ENCODE measurements at places on chromosomes 12 and 14.

DNA sequence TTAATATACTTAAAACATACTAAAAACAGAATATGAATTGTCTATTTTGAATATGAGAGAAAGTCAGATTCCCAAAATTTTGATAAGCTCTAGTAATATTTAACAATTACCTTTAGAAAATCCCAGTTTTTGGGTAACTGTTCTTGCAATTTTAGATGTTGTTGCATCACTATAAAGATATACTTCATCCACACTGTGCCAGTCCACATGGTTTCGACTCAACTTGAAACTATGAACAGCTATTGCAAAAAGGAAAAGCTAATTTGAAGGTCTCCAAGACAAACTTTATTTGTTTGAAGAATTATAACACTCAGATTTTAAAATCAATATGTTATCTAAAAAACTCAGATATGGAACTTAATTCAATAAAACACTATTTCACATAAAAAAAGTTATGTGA is 59.9 kb downstream of the DDHD1 start:
- DNase-seq: no peak

- no peak for DNase-seq
Measured at GRCh38 chr12:3988519-3989217, 115.5 kb upstream of the PARP11 start.

- DNase-seq: no peak
Measured at GRCh38 chr12:25401547-25402345, 151.0 kb upstream of the KRAS start.

- DNase-seq: no peak
Measured at GRCh38 chr12:56469007-56469930, 891 bp downstream of the SPRYD4 start.

DNA sequence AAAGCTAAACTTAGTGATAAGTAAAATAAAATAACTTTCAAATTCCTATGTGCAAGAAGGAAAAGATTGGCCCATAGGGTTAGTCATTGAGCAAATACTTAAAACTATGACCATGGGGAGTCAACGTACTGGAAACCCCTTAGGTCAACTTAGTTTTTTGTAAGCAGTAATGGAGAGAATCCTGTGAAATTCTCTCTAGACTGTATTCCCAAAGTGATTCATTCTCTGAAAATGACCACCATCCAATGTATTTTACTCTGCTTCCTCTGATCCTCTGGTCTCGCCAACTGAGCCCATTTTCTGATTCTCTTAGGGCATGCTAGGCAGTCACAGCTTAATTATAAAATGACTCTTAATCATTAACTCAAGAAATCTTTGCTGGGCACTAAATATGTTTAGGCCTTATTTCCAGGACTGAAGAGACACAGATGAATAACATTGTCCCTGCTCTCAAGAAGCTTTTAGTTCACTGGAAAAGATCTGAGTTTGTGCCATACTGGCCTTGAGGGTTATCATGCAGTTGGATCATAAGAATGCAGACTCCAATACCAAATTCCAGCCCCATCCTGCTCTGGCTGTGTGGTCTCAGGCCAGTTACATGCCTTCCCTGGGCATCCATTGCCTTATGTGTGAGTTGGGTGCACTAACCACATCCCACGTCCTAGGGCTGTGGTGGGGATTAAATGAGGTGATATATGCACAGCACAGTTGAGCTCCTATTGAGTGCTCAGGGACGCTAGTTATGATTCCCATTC is 732.4 kb downstream of the AACS start:
- no peak for DNase-seq

DNA sequence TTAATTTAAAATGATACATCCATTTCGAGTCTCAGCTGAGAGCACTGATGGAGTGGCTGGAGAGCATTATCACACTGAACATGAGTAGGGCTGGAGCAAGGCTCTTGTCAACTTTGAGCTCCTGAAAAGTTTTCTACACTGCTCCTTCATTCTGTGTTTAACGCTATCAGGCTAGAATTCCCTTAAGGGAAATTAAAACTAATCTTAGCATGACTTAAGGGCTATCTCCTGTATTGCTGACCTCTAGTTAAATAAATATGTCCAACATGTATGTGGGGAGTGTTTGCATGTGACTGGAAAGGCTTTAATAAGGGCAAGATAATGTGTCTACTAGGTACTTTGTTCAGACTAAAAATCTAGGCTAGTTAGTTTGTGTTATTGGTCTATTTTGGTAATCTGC is 116.7 kb upstream of the CAND1 start:
- no peak for DNase-seq

GRCh38 chr12:74892057-74892633 is 317.5 kb downstream of the KCNC2 start:
- no peak for DNase-seq

- DNase-seq: no peak
Measured at GRCh38 chr12:64081008-64081404, 141.1 kb downstream of the KICS2 start.

GRCh38 chr14:44612002-44612401 is 104.9 kb upstream of the FSCB start:
- no peak for DNase-seq

DNA sequence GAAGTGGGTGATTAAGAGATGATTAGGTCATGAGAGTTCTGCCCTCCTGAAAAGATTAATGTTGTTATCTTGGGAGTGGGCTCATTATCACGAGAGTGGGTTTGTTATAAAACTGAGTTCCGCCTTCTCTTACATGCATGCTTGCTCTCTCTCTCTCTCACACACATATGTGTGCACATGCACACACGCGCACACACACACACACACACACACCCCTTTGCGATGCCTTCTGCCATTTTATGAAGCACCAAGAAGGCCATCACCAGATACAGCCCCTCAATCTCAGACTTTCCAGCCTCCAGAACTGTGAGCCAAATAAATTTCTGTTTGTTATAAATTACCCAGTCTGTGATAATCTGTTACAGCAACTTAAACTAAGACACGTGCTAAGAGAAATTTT is 5.7 kb upstream of the SLC41A2 start:
- DNase-seq: no peak

Data from NCI-H2171 treated with DMSO at 0.1 percent for 48 hours (cell line).